ENCODE measurements at places on chromosomes 5 and 9.

DNA sequence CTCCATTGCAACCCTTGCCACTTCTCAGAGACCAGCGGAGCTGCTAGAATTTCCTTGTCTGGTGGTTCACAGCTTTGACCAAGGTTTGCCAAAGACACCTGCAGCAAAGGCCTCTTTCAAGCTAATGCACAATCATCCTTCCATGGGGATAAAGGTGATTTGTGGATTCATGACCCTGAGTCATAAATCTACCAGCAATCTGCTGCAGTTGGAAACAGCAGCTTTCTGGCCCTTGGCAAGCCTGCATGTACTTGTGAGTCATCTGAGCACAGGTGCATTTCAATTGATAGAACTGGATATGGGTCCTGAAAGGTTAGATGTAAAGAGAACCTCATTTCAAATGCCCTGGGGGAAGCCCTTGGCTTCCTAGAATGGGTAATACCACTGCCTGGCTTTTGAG lies 21.6 kb upstream of the TCF7 start:
- H3K4me1 ChIP-seq: peaks cover 4% of the 10 kb centered on the region
- no peak overlapping the region for H3K27ac ChIP-seq
- H3K36me3 ChIP-seq: no peaks in the 10 kb centered on the region
- DNase-seq: no peak

- H3K27ac ChIP-seq: no peak overlapping the region
- H3K4me1 ChIP-seq: peaks cover 2% of the 10 kb centered on the region
- H3K4me3 ChIP-seq: no peak overlapping the region
- no peaks in the 10 kb centered on the region for H3K27me3 ChIP-seq
Observed at GRCh38 chr5:17022296-17022695, 86.2 kb upstream of the MYO10 start.

GRCh38 chr5:112063191-112063590 lies 306.2 kb upstream of the NREP start:
- peaks cover 5% of the 10 kb centered on the region for H3K4me1 ChIP-seq
- H3K27me3 ChIP-seq: no peaks in the 10 kb centered on the region
- H3K4me3 ChIP-seq: no peak overlapping the region
- peak; percentile 71 for DNase-seq
- no peaks in the 10 kb centered on the region for H3K36me3 ChIP-seq

DNA sequence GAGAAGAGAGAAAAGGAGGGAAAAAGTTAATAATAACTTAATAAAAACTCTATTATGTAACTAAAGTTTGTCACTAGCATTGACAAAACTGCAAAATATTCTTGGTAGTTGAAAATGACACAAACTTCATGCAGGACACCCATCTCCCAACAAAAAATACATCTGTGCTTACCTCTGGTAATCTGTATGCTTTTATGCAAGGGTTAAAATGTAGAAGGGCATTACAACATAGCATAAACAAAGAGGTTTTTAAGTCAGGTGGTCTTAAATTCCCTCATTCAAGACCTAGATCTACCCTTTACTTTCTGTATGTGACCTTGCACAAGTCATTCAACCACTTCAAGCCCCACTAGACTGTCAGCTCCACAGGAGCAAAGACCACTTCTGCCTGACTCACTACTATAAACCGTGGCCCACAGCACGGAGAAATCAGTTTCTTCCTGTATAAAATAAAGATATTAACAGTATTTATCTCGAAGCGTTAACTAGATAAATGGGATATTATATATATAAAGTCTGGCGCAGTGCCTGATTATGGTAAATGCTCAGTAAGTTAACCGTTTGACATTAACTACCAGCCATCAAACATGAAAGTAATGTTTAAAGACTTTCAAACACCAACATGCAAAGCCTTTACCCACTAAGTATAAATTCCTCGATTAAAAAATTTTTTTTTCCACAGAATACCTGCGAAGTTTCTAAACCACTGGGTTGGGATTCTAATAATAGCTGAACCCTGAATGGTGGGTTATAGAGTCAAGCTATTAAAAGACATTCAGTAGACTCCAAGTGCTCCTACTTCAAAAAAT lies 2.0 kb downstream of the FBXL17 start:
- H3K27ac ChIP-seq: peak overlapping the region; percentile 99
- DNase-seq: peak; percentile 16
- peak overlapping the region; percentile 90 for H3K4me3 ChIP-seq
- no peaks in the 10 kb centered on the region for H3K36me3 ChIP-seq
- peaks cover 9% of the 10 kb centered on the region for H3K4me1 ChIP-seq
- H3K27me3 ChIP-seq: no peaks in the 10 kb centered on the region
